ENCODE measurements at places on chromosomes 4 and X.

GRCh38 chr4:144695721-144696120 is 49.8 kb downstream of the HHIP start:
- DNase-seq = no peak

DNA sequence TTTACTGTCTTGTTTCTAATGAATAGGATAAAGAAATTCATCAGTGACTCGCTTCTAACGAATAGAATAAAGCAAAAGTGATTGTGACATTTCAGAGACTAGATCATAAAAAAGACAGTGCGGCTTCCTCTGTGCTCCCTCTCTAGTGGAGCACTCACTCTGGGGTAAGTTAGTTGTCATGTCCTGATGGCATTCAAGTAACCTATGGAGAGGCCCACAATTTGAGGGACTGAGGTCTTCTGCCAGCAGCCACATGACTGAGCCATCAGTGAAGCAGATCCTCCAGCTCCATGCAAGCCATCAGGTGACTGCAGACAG is 72.4 kb downstream of the YIPF6 start:
- DNase-seq = no peak

GRCh38 chr4:110172972-110173371 is 25.4 kb downstream of the ELOVL6 start:
- no peak for DNase-seq

- no peak for DNase-seq
Measured at GRCh38 chr4:162170509-162170908, 6.7 kb upstream of the FSTL5 start.

DNA sequence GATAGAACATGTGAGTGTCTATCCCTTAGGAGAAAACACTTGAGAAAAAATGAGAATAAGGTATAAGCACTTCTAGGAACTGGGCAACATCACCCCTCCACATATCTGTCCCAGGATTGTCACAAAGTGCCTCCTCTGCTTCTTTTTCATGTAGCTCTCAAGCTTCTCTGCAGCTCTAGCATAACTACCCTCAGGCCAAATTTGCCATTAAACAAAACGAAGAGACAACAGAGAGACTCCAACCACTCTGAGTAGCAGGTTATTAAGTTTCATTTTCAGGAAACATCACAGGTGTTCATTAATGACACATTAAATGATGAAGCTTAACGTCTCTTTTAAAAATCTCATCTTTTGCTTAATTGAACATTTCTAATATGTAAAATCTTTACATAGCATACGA is 580.0 kb downstream of the GALNTL6 start:
- no peak for DNase-seq

DNA sequence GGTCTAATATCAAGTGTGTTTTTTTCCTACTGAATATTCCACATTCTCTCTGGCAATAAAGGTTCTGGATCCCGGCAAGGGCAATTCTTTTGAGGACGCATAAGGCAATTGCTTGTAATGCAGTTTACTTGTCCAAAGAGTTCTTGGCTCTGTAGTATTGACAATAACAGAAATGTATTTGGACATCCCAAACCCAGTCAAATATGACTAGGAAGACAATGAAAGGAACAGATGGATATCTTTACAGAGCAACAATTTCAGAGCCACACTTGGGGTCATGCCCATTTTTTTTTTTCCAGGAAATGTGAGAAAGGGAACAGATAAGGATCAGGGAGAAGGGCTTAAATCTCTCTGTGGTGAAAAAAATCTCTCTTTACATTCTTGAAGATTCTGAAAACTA is 12.2 kb downstream of the GK2 start:
- DNase-seq = no peak

DNA sequence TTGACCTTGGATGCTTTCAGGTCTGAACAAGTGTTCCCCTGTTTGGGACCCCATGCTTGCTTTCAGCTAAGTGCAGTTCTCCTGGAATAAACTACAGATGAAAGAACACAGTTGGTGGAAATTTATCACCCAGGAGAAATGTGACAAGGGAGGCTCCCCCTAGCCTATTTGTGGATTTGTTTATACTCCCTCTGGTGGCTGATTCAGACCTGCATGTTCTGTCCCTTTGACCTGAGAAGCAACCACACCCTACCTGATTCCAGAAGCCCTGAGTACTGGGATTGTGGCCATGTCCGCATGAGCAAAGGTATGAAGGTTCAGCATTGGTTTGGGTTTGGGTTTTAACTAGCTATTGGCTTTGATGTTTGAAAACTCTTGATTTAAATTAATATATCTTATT is 440.9 kb downstream of the MID1IP1 start:
- no peak for DNase-seq

DNA sequence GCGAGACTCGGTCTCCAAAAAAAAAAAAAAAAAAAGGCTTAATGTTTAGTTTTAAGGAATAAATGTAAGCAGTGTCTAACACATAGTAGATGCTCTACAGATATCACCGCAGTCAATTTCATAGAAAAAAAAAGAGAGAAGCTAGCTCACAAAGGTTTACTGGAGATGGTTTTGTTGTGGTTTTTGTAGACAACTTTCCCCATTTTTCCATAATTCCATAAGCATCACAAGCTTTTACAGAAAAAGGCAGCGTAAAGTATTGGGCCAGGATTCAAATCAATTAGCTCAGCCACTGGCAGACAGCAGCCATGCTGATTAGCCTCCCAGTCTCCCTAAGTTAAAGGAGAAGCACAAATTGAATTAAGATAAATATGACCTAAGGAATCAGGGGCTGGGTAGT is 1.5 kb downstream of the GRSF1 start:
- DNase-seq = no peak

GRCh38 chr4:145769450-145770037 is 89.6 kb downstream of the C4orf51 start:
- no peak for DNase-seq

DNA sequence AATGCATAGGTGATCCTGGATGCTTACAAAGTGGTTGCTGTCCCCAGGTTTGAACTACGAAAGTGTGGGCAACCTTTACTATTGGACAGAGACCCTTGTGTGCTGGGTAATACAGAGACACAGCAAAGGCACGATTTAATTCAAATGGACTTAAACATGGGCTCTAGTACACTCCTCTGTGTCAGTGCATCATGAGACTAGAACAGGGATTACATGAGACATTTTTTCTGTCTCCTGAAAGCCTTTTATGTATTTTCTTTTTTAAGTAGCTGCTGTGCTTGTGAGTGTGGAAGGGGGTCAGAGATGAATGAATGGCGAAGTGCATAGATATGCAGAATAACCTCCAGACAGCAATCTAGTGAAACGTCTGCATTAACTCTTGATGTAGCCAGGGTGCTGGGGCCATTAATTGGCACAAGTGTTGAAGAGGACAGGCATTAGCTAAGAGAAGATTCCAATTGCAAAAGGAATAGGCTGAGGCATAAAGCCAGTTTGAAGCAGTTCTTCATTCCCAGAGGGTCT is 218.4 kb downstream of the STIM2 start:
- no peak for DNase-seq

DNA sequence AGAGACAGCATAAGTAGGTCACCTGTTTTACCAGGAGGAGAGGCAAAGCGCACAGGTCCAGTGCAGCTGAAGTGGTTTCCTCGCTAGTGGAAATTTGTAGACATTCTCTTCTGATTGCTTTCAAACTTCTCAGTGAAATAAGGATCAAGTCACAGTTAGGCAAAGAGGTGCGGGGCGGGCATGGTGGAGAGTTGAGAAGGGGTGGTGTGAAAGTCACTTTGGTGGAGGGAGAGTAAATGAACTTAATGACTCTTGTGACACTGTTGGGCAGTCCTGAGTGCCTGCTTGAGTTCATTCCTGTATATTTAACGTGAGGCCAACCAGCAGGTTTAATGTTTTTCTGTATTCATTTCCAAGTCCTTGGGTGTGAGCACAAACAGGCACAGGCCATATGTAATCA is 235.6 kb downstream of the TRIML1 start:
- no peak for DNase-seq

DNA sequence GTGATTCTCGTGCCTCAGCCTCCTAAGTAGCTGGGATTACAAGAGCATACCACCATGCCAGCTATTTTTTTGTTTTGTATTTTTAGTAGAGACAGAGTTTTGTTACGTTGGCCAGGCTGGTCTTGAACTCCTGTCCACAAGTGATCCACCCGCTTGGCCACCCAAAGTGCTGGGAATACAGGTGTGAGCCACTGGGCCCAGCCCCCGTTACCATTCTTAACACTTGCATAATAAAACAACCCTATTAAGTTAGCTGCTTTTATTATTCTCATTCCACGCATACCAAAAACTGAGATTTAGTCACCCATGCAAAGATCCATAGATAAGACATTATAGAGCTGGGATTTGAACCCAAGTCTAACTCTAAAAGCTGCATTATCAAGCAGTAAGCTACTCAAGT is 6.0 kb upstream of the TEX13A start:
- DNase-seq = no peak

GRCh38 chr4:188780686-188781085 is 641.4 kb downstream of the TRIML1 start:
- no peak for DNase-seq

GRCh38 chrX:24759786-24760185 is 66.1 kb downstream of the POLA1 start:
- no peak for DNase-seq
